MG63 (cell line): ENCODE measurements at places on chromosomes 3 and 15. TPM values are rescaled to one million over a fixed set of nuclear protein-coding genes. Genes with fewer than 3 reads are reported as not detected.

PAK6 gene
- total RNA-seq = 3.9 TPM in 1 of 2 replicates, not detected in the other

- no peak for DNase-seq
Observed at GRCh38 chr3:5012367-5012766, 33.1 kb downstream of the BHLHE40 start.

ACSBG1 gene
- total RNA-seq = not detected in 2 replicates

GRCh38 chr15:98755138-98755537, 106.8 kb downstream of the IGF1R start:
- no peak for DNase-seq

- DNase-seq = no peak
Observed at GRCh38 chr15:78071383-78071782, 6.1 kb downstream of the TBC1D2B start.
